ENCODE measurements at places on chromosomes 1 and 21.
A peak's percentile ranks its signal among the peaks of the same experiment; 100 is the strongest.

GRCh38 chr1:66550243-66550642 is 16.3 kb downstream of the SGIP1 start:
- H3K27me3 ChIP-seq = no peaks in the 10 kb centered on the region
- peak overlapping the region; percentile 12 for H3K27ac ChIP-seq
- H3K4me1 ChIP-seq = peaks cover 57% of the 10 kb centered on the region
- DNase-seq = no peak
- H3K4me3 ChIP-seq = no peak overlapping the region

DNA sequence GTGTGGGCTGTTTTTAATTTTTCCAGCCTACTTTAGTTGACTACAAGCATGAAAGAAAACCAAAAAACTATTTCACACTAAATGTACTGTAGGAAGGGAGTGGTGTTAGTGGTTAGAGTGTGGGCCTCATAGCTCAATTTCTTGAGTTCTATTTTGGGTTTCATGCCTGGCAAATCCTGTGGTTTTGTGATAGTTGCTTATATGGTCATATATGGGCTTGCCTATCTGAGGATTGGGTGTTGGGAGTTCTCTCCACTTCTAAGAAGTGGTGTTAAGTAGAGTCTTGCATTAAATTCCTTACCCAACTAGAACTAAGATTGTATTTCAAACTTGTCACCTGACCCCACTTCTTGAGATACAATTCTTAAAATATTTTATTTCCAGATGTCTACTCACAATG is 37.8 kb upstream of the COL11A1 start:
- no peaks in the 10 kb centered on the region for H3K36me3 ChIP-seq
- H3K27ac ChIP-seq = no peak overlapping the region
- H3K27me3 ChIP-seq = no peaks in the 10 kb centered on the region
- DNase-seq = no peak

GRCh38 chr1:227343206-227343605 is 24.9 kb upstream of the CDC42BPA start:
- H3K4me1 ChIP-seq = peaks cover 41% of the 10 kb centered on the region
- no peaks in the 10 kb centered on the region for H3K27me3 ChIP-seq
- peaks cover 2% of the 10 kb centered on the region for H3K36me3 ChIP-seq
- no peak for DNase-seq

DNA sequence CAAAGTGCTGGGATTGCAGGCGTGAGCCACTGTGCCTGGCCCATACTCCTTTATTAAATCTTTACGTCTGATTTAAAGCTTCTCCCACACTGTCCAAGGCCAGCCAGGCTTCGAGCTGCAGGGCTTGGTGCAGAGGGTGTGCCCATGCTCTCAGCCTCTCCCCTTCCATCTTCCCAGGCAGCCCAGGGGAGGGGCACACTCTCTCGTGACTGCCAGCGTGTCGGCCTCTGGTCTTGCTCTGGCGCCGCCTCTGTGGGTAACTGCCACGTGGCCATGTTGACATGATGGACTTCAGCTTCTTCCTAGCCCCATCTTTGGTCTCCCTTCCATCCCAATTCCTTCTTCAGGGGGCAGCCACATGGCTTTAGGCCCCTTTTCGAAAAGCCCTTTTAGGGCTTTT is 4.7 kb downstream of the GPR137B start:
- no peak for DNase-seq
- H3K4me1 ChIP-seq = peaks cover 23% of the 10 kb centered on the region
- H3K27ac ChIP-seq = no peak overlapping the region
- no peaks in the 10 kb centered on the region for H3K27me3 ChIP-seq
- H3K4me3 ChIP-seq = no peak overlapping the region

DNA sequence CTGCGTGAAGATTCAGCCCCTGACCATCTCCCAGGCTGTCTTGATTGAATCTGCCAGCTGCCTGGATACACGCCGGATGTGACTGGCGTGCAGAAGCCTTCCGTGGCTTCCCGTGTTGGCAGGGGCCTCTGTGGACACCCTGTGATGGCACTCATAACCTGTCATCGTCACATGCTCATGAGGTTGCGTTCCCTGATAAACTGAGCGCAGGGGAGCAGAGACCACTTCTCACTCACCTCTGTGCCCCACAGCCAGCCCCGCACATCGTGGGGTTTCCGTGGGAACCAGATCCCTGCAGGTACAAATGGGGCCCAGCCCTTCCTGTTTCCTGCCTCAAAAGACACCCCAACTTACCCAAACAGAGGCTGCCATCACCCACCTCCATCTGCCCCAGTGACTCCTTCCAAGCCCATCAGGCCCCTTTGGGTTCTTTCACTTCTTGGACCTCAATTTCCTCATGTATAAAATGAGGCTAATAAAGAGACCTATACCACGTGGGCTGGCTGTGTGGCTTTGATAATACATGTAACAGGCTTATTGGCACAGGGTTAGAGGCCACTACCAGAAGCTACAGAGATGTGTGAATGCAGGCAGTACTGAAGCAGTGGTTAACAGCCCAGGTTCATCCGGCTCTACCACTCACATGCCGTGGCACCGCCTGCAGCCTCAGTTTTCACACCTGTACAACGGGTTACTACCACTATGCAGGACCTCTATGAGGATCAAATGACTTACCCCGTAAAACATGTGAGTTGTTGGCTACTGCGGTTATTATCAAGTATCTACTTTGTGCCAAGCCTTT is 23.6 kb downstream of the HTR6 start:
- no peak overlapping the region for H3K27ac ChIP-seq
- no peak overlapping the region for H3K4me3 ChIP-seq

DNA sequence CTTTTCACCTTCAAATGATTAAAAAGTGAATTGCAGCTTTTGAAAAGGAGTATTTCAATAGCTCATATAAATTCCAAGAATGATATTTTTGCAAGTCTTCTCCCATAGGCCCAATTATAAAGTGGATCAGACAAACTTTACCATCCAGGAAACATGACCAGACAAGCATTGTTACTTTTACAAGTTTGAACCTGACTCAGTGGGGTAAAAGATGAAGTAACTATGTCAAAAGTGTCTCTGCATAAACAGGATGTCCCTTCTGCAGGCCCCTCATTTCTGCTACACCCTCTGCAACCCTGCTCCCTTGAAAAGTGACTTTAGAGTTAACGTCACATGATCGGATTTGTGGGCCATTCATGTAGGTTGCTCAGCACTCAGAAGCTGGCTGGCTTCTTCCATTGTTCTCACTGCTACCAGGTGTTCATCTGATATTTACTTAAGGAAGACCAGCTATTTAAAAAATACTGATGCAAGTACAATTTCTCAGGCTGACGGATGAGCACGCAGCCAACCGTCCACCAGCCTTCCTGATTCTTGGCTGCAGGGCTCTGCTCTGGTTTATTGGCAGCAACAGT is 32.3 kb downstream of the URB1 start:
- H3K4me3 ChIP-seq = no peak overlapping the region
- no peak for DNase-seq
- H3K27me3 ChIP-seq = no peaks in the 10 kb centered on the region
- no peak overlapping the region for H3K27ac ChIP-seq
- H3K36me3 ChIP-seq = peaks cover 39% of the 10 kb centered on the region

GRCh38 chr1:228359613-228360532 is 46.8 kb downstream of the TRIM11 start:
- H3K36me3 ChIP-seq = no peaks in the 10 kb centered on the region
- no peaks in the 10 kb centered on the region for H3K27me3 ChIP-seq
- H3K27ac ChIP-seq = no peak overlapping the region
- H3K4me1 ChIP-seq = peaks cover 7% of the 10 kb centered on the region
- DNase-seq = no peak
